Left colon (tissue), 2 donors: ENCODE measurements at places on chromosomes 16 and 17. TPM values are rescaled to one million over a fixed set of nuclear protein-coding genes. Genes with fewer than 3 reads are reported as not detected.

GRCh38 chr17:78184351-78184750 is 2.5 kb downstream of the TK1 start:
- no peak for DNase-seq

DNA sequence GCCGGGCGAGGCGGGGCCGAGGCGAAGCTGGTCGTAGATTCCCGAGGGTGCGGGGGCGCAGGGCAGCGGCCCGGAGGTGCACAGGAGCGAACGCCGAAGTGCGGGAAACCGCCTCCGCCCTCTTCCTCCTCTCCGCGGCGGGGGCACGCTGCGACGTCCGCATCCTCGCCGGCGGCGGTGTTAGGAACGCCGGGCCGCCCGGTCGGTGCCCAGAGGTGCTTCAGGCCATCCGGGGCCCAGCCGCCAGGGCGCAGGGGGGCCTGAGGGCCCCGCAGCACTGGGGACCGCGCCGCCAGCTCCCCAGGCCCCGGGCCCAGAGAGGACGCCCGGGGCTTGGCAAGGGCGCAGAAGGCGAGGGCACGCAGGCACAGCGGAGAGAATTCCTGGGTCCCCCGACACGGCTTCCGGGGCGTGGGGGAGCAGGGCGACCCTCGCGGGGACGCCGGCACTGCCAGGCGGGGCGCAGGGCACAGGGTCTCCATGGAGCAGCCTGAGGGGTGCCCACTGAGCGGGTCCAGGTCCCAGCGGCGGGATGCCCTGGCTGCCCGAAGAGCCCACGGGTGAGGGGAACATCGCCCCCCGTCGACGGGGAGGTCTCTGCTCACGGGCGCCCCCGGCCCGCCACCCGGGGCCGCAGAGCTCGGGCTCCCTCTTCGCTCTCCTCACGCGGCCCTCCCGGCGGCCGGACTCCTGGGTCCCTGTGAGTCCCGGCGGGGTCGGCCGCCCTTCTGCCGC is 576 bp downstream of the EPOP start:
- DNase-seq, result no peak

DNA sequence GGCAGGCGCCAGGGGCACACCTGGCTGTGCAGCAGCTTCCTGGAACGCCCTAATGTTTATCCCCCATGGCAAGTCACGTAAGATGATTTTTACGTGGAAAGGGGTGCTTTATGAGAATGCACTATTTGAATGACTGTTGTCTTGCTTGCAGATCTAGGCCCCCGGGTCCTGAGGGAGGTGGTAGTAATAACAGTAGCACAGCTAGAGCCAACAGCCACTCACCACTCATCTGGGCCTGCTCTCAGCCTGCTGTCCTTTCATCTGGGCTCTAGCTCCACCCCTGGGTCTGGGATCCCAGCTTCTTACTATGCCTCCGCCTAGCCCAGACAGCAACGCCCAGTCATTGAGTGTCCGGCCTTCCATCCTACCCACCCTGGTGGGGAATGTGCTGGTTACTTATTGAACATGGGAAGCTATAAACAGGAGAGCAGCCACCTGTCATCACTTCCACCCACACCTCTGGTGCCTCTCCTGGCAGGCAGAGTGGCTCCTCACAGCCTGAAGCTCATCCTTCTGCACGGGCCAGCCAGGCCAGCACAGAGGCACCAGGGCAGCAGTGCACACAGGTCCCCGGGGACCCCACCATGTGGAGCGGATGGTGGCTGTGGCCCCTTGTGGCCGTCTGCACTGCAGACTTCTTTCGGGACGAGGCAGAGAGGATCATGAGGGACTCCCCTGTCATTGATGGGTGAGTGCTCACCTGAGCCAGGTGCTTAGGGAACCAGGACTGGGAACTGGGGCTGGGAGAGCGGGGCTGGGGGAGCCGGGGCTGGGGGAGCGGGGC is 16.6 kb downstream of the DPEP1 start:
- DNase-seq, result peak; percentile 55

- DNase-seq, result no peak
Measured at GRCh38 chr16:79165506-79165905, 435.0 kb downstream of the MAF start.

DNA sequence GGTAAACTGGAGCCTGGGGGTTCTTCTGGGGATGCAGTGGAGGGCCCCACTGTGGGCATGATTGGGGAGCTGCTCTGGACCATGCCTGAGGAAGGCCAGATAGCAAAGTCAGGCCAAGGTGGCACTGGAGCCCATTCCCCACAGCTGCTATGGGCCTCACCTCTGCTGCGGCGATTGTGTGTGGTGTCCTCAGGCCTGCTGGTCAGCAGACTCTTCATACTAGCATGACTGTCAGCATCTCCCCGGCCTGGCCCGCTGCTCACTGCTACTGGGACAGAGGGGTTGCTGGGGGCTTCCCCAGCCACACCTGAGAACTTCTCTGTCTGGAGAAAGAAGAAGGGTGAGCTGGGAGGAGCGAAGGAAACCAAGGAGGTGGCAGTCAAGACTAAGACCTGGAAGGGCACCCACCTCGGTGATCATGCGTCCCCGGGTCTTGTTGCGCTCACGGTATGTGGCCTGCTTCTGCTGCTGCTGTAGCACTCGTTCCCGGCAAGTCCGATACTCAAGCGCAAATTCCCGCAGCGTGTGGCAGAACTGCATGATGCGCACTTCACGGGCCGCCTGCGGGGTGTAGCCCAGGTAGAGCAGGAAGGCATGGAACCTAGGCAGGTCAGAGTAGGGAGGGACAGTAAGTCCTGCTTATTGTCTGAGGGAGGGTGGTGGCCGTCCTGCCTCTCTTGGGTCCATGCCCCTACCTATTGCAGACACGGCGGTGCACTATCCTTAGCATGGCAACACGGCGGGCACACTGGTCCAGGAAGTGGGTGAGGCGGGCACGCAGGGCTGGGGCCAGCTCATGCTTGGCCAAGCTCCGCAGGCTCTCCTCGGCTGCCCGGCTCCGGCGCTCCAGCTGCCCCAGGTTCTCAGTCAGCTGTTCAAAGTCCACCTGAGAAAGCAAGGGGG is 3.2 kb downstream of the TMEM208 start:
- DNase-seq, result no peak

DNA sequence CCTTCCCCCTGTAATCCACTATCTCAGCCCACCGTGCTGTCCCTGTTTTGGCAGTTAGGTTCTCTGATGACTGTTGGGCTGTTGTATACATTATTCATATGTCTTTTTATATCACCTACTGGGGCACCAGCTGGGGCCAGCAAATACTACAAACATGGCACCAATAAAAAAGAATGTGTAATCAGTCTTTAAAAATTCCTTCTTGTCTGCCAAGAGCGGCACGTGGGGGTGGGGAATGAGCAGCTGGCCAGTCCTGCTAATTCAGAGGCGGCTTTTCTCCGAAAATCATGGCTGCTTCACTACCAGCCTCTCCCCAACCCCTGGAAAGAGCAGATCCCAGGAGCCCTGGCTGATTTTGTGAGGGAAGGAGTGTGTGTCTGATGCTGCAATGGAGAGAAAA is 77.7 kb upstream of the EEF2KMT start:
- DNase-seq, result peak; percentile 51

DNA sequence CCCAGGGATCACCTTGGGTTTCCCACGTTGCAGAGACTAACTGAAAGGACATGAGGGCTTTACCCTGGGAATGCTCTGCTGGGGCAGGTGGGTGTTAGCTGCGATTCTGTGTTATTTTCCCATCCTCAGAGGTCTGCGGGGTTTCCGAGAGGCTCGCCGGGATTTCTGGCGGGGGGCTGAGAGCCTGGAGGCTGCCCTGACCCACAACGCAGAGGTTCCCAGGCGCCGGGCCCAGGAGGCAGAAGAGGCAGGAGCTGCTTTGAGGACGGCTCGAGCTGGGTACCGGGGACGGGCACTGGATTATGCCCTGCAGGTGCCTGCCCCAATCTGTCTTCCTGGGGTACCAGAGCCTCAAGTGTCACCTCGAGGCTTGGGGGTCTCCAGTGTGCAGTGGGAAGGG is 6.9 kb downstream of the ACAP1 start:
- DNase-seq, result no peak

OTOP2 gene
- 70.3 TPM for total RNA-seq

RNF213 gene
- 142 TPM for total RNA-seq

DNA sequence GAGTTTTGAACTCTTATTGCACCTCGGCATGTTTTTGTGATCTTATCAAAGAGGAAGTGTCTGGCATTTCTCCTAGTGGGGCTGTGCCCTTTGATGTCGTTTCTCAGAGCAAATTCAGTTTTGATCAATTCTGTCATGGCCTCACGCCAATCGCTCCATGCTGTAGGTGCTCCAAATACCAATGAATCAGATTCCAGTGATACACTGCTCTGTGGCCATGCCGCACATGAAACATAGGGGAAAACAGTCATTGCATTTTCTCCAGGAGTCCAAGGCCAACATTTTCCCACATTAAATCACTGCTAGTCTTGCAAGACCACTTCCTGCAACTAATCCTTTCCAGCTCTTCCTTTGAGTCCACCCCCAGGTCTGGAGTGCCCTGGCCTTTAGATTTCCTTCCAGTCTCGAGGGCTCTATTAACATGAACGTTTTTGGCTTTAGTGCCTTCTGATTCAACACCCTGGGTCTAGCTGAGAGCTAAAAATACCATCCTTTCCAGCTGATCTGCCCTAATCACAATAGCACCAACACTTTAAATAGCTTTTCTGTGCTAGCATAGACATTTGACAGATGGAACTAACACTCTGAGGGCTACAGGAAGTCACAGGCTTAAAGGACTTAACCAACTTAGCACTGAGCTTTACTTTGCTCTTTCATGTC is 18.2 kb upstream of the RASL10B start:
- DNase-seq, result no peak

BICDL2 gene
- total RNA-seq, result 91.8 TPM

DNA sequence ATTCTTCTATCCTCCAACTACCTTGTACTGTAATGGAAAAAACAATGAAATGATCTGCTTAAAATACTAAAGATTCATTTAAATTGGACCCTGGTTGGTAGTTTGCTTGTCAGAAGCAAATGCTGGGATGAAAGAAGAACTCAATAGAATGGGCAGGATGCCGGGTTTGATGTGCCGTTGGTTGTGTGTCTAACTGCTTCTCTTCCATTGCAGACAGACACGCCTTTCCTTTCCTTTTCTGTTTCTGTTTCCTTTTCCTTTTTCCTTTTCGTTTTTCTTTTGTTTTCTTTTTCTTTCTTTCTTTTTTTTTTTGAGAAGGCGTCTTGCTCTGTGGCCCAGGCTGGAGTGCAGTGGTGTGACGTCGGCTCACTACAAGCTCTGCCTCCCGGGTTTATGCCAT is 64.6 kb downstream of the PLCG2 start:
- DNase-seq, result no peak

- no peak for DNase-seq
Measured at GRCh38 chr16:82061861-82062525, 26.9 kb downstream of the HSD17B2 start.

GRCh38 chr17:80030730-80031410 is 4.8 kb downstream of the TBC1D16 start:
- peak; percentile 73 for DNase-seq

DNA sequence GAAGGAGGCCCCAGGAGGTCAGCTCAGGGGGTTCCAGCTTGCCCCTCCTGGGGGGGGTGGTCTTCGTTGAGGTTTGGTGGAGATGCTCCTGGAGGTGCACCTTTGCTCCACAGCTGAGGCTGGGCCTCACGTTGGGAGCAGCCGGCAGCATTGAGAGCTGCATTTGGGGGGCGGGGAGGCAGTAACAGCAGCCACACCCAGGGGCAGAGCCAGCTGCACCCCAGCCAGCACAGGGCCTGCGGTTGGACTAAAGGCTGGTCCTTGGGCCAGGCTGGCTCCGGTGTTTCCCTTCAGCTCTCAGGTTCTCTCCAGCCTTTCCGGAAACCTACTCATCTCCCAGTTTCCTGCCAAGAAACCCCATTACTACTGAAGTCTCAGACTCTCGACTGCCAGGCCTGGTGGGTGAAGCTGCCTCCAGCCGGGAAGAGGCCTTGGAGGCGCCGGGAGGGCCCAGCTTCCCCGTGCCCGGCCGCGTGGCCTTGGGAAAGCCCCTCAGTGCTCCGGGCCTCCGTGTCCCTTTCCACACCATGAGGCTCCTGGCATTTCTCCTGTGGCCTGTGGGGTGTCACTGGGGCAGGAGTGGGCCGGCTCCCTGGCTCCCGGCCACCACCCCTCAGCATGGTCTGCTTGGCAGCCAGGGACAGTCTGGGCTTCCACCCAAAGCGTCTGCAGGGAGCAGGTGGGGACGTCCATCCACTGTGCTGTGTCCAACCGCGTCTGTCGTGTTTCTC is 14.0 kb upstream of the BAIAP2 start:
- DNase-seq, result peak; percentile 81

ZFHX3 gene
- 12.5 TPM for total RNA-seq

DNA sequence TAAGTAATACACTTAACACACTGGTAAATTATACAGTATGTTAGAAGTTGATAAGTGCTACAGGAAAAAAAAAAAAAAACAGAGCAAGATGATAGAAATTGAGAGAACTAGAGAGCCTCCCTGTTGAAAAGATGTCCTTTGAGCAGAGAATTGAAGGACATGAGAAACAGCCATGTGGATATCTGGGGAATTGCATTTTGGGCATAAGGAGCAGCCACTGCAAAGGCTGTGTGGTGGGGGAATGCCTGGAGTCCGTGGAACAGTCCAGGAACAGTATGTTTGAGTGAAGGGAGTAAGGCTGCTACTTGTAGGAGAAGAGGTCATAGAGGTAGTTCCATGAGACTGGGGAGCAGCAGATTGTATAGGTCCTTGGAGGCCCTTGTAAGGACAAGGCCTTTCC is 178.4 kb downstream of the FTO start:
- no peak for DNase-seq

GRCh38 chr16:21265104-21265837 is 12.8 kb downstream of the CRYM start:
- no peak for DNase-seq

GRCh38 chr16:50842013-50842505 is 100.2 kb downstream of the CYLD start:
- no peak for DNase-seq

GRCh38 chr17:13355054-13355453 is 246.7 kb downstream of the HS3ST3A1 start:
- no peak for DNase-seq

GRCh38 chr17:69606142-69606800 is 191.8 kb downstream of the MAP2K6 start:
- DNase-seq, result no peak

DNA sequence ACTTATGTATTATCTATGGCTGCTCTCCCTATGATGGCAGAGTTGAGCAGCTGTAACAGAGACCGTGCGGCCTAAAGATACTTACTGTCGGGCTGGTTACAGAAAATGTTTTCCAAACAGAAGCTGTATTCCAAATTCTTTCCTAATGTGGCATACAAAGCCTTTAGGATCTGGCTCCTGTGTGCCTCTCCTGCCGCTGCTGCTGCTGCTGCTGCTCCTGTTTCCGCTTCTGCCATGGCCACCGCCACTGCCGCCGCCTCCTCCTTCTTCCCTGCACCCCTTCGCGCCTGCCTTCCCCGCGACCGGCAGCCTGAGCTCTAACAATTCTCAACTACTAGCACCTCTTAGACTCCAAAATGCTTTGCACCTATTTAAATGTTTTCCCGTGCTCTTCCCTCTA is 263.9 kb upstream of the TBX2 start:
- no peak for DNase-seq

GRCh38 chr17:20267459-20267842 is 199.9 kb downstream of the LGALS9B start:
- DNase-seq, result no peak

GRCh38 chr16:11796227-11797165 is 562 bp downstream of the ZC3H7A start:
- DNase-seq, result peak; percentile 69

- DNase-seq, result peak; percentile 80
Measured at GRCh38 chr17:78925662-78926555, 722 bp upstream of the TIMP2 start.

GRCh38 chr17:74015990-74016389 is 187.5 kb upstream of the RPL38 start:
- no peak for DNase-seq
